ENCODE measurements at places on chromosomes 2 and 18.

GRCh38 chr2:57450170-57450569 lies 596.4 kb upstream of the VRK2 start:
- DNase-seq = no peak

- DNase-seq = peak; percentile 20
Measured at GRCh38 chr2:28681606-28682005, 70.0 kb upstream of the PPP1CB start.

- DNase-seq = no peak
Measured at GRCh38 chr18:42141439-42141838, 186.4 kb downstream of the PIK3C3 start.

GRCh38 chr2:121326628-121327027 lies 41.6 kb upstream of the TFCP2L1 start:
- DNase-seq = no peak

DNA sequence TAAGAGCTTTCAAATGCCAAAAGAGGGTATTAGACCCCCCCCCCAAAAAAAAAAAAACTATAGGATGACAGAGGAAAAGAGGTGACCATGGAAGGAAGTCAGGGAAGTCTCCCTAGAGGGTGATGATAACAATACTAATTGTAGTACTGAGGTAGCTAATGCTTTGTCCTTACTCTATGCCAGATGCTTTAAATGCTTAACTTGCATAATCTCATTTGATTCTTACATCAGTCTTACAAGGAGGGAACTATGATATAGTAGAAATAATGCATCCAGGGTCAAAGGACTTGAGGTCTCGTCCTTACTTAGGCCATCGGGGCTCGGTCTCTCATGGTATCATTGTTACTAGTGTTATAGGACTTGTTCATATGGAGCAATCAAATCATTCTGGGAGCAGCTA lies 9.1 kb downstream of the IDH1 start:
- DNase-seq = no peak

GRCh38 chr2:148519013-148519412 lies 125.5 kb upstream of the EPC2 start:
- DNase-seq = no peak

DNA sequence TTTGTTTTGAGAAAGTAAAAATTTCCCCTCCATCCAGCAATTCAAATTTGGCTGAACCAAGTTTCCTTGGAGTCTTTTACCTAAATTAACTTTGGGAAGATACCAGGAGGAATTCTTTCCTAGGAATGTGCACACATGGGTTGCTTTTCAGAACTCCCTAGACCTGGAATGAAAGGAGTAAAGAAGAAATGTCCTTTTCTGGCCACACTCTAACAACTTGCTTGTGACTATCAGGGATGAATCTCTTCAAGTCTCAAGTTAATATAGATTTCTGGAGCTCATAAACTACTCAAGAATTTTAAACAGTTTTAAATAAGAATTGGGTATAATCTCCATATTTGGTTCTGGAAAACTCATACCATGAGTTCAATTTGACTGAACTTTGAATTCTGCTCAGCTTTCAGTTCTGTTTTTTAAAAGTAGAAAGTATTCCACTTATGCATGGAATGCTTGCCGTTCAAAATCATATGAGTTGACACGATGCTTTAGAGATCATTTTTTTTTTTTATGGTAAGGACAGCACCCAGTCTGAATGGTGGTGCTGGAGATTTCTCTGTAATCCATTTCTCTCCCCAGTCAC lies 7.7 kb downstream of the RASGRP3 start:
- no peak for DNase-seq

GRCh38 chr2:62733546-62733945 lies 28.0 kb downstream of the EHBP1 start:
- no peak for DNase-seq

DNA sequence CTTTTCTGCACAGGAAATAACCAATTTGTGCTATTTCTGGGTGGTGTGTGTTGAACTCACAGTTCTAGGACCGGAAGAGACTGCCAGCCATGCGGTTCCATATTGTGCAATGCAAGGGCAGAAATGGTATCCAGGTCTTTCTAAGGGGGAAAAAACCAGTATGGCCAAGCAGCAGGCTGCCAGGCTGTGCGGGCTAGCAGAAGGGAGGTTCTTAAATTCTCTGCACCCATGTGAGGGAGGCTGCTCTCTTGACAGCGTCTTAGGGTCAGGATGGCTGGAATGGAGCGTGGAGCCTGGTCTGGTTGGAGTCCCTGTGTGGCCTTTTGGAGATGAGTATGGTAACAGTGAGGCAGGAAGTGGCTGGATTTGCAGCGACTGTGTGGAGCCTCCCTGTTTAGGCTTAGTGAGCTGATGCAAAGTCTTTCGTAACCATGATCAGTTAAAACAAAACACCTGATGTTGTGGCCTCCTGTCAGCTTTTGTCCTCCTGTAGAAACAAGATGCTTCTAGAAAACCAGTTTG lies 52.6 kb downstream of the NCK2 start:
- no peak for DNase-seq

- DNase-seq = peak; percentile 18
Measured at GRCh38 chr2:232321156-232321816, 57.3 kb upstream of the ALPP start.

DNA sequence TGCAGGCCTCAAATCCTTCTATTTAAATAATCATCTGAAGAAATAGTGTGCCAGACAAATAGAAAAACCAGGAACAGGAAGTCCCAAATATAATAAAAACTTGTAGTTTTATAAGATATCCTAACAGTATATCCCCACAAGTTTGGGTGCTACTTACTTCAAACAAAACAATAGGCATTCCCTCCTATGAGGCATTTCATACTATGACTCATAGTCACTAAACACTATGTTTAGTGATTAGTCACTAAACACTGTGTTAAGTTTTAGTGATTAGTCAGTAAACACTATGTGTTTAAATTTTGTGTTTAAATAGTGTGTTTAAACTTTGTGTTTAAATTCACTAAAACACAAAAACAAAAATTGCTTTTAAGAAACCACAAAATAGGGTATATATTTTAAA lies 407.0 kb upstream of the CDH19 start:
- DNase-seq = no peak

DNA sequence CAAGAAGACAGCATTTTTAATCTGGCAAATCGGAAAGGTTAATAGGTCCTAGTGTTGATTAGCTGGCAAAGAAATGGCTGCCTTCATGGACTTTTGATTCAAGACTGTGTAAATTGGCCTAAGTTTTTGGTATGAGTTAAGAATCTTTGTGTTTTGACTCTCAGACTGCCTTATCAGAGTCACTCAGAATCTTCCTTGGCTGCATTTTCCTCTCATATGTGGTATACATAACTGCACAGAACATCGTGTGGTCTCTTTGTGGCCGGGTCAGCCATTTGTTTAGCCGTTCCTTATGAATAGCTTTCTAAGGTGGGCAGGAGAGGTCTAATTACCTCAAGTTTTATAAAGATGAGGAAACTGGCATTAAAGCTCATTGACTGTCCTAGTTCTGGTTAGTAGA lies 30.1 kb downstream of the CAB39 start:
- no peak for DNase-seq

DNA sequence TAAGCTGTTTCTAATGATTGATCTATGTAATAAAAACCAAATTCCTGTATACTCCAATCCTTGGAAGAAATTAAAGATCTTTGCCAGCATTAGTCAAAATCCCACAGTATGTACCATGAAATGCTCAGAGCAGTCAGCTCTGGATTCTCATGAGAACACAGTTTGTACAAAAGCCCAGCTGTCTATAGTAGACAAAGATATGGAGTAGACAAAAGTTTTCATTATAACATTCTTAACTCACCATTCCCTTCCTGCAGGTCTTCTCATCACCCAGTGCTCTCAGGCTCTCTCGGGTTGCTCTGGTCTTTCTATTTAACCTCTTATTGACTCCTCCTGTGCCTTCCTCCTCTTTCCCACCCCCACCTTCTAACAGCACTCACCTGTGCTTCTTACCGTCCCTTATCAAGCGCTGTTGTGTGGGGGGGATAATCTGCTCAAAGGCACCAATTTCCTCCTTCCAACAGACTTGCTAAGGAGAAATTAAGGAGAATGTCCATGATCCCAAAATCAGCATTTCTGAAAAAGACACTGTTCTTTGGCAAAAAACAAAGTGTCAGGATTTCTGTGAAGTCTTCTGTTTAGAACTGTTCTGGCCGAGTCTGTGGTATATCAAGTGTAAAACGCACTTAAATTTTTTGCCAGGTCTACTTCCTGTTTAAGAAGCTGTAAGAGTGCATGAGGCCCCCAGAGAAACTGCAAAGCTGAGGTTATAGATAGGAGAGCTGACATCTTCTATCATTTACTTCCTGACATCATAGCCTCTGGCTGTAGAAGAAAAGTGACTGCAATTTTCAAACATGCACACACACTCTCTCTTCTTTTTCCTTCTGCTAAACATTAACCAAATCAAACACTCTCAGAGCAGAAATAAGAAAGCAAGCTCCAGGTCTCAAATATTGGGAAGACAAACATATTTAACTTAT lies 144.1 kb downstream of the EVA1A start:
- no peak for DNase-seq

DNA sequence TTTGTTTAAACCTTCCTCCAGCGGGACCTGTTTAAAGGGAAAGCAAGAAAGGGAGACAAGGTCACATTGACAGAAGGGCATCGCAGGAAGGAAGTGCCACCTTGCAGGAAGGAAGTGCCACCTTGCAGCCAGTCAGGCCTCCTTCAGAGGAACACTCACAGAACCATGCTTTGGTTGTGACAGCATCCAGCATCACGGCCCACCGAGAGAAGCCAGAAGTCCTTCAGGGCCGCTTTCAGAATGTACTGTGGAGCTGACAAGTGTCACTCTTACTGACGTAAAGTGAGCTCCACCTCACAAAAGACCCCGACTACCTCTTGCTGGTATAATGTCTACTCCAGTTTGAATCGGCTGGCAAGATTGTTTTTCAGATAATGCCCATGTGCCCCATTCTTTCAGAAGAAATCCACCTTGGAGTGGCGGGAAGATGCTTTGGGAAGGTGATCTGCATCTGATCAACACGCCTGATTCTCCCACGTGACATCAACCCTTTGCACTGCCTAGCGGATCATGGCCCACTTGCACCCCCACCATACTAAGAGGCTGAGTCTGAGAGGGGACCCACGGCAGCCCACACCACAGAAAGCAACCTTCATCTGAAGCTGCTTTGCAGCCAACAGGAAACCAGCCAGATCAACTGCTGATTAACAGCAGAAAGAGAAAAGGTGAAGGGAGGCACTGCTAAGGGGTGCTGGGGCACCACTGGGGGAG lies 99.8 kb downstream of the UXS1 start:
- peak; percentile 46 for DNase-seq
